ENCODE measurements at places on chromosomes 7 and 10. TPM values are rescaled to one million over a fixed set of nuclear protein-coding genes. Genes with fewer than 3 reads are reported as not detected.

DNA sequence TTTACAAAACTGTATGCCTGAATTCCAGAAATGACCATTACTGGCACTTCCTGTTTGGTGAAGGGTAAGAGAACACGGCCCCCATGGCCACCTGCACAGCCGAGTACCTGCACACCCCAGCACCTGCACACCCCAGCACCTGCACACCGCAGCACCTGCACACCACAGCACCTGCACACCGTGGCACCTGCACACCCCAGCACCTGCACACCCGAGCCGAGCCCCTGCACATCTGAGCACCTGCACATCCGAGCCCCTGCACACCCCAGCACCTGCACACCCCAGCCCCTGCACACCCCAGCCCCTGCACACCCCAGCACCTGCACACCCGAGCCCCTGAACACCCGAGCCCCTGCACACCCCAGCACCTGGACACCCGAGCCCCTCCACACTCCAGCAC lies 243.5 kb downstream of the DNAJB6 start:
- no peak for DNase-seq

GRCh38 chr10:121559326-121560026 lies 38.8 kb downstream of the FGFR2 start:
- DNase-seq, result no peak

PILRA gene
- total RNA-seq, result 0.92 TPM

CYP3A4 gene
- not detected for total RNA-seq

GPR15LG gene
- total RNA-seq, result not detected

Data from PC-3 (cell line).